Fibroblast of skin of abdomen (primary cell): ENCODE measurements at places on chromosomes 7 and 10.
A peak's percentile ranks its signal among the peaks of the same experiment; 100 is the strongest.

- peak; percentile 72 for DNase-seq
These were observed 22.6 kb upstream of the DLG5 start for GRCh38 chr10:77949167-77949566.

DNA sequence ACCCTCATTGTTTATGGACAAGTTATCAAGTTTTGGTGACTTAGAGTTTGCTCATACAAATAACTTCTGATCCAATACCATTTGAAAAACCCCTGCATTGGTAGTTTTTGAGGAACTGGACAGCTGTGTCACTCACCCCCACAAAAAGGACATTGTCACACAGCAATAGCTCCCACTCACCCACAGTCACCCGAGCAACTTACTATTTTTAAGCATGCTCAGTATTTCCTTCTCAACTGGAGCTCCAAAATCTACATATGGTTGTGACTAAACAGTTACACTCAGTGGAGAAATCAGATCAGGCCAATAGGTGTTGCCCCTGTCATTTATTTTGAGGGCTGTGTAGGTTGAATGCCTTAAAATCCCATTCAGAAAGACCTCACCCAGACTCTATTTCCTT is 165.2 kb upstream of the AUTS2 start:
- no peak for DNase-seq

GRCh38 chr10:24475598-24475997 is 248.1 kb downstream of the ARHGAP21 start:
- DNase-seq, result no peak

- DNase-seq, result no peak
These were observed 81.2 kb downstream of the EGFR start for GRCh38 chr7:55099821-55100543.

GRCh38 chr7:135508883-135509588 is 866 bp downstream of the CNOT4 start:
- DNase-seq, result peak; percentile 15

DNA sequence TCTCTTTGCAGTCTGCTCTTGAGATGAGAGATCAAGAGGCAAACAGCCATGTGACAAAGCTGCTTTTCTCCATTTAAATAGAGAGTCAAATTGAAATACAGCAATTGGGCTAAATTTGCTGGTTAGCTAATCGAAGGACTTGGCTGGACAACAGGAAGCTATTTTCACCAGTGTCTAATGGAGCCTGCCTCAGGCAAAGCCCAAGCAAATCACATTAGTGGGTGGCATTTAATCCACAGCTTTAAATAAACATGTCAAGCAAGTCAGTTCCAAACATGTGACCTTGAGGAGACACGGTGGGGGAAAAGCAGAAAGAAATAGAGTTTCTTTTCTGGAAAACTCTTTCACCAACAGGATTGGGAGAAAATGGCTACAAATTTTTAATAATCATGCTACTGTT is 180.5 kb upstream of the AOAH start:
- no peak for DNase-seq

DNA sequence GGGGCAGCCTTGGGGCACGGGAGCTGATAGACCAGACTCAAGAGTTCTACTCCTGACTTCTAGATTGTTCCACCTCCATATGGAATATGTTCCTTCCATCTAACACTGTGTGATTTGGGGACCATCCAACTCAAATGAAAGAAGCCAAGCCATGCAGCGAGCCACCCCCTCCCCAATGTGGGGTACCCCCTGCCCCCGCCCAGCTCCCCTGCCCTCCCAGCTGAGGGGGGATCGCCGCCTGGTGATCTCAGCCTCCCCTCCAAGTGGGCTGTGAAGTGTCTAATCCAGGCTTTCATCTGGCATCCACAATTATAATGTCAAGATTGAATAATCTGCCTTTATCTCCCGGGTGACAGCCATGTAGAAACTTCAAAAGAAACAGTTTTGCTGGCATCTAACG is 246.1 kb downstream of the RPS24 start:
- DNase-seq, result no peak

DNA sequence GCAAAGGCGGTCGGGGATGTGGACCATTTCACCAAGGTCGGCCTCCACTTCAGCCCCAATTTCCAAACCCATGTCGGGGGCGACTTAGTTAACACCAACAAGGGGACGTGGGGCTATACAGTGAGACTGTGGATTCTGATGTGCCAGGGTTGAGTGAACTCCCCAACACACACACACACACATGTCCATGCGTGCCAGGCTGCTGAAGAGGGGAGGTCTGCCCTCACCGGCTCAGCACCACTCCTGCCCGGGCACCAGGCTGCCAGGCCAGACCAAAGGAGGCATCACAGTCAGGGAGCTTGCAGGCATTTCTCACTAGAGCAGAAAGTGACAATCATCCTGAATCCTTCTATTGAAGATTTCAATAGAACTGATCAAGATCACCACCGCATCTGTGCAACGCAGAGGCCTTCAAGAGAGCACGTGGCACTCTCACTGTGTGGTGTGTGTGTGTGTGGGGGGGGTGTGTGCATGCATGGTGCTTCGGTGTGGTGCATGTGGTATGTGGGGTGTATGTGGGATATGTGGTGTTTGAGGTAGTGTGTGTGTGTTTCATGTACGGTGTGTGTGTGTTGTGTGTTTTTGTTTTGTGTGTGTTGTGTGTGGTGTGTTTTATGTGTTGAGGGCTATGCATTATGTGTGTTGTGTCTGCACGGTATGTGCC is 403.5 kb upstream of the RNF32 start:
- no peak for DNase-seq

DNA sequence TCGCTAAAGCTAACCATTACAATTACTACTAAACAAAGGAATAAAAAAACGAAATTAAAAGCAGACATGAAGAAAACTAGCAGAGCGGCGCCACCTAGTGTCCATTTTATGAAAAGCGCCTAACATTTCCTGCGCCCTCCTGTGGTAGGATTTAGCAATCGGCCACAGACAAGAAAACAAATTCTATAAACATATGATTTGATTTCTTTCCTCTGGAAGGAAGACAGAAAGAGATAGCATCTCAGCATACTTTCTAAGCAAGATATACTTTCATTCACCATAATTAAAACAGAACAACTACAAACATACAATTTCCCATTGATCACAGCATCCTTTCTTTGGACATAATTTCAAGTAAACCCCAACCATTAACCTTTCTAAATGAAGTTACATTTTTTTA is 337.7 kb upstream of the NPVF start:
- peak; percentile 64 for DNase-seq

DNA sequence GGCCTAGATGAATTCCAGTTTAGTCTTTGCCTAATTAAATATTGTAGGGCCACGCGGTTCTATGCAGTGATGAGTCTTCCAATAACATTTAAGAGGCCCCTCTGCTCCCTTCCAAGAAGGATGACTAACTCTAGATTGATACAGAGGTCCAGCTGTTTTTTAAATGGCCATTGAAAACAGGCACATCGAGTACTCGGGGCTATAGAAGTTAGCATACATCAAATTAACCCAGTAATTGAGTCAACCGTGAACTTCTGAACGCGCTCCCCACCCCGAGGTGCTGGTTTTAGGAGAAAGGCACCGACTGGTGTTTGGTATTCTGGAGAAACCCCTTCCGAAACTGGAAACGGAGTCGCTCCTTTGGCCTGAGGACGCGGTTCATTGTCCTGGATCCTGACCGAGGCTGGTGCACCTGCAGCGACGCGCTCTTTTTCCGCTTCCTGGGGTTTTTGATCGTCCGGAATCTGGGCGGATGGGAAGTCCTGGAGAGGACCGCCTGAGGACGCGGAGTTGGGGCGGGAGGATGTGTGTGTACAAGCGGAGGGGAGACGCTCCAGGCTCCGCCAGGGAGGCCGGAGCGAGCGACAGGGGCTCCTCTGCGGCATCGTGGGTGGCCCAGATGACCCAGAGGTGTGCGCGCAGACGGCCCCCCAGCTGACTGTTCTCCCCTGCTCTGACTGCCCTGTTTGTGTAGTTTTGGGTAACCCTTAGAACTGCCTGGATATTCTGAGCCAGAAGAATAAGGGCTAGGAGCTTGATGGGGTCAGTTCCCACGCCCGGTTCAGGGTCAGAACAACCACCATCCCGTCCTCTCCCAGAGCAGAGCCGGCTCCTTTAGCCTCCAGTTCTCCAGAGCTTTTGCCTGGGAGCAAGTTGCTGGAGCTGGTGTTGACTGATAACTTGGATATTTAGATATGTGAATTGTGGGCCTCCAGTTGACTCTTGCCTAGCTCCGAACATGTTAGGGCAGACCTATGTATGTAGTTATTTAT is 711 bp downstream of the FAM221A start:
- DNase-seq, result peak; percentile 39

DNA sequence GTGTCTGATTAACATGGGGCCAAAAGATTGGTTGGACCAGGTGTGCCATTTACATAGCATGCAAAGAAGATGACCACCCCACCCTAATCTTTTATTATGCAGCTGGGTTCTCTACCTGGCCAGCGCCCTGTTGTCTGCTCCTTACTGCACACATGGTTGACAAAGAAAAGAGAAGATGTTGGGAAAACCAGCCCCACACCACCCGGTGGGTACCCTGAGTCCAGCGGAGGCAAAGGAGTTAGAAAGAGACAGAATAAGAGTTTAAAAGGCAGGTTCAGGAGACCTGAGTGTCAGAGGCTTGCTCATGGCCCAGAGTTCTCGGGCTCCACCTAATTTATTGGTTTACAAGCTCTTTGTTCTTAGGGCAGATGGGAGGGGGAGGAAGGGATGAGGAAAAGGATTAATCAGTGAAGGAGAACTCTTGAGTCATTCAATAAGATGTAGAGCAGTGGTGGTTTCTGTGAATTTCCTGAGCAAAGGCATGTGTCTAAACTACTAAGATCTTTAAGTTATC is 24.1 kb upstream of the ABCA13 start:
- DNase-seq, result no peak

DNA sequence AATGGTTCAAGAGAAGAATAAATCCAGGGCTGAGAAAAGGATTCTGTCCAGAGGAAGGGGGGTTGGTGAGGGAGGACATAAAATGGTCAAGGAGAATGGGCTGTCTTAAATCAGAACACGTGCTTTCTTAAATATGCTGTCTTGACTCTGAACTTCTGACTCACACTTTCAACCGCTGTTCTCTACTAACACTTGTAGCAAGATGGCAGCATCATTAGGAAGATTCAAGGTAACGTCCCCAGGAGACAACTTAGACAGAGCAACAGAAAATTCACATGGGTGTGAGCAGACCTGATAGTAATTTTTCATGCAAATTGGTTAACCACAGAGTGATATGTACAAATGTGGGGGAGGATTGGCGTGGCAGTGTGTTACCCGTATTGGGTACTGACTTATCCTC is 126.8 kb upstream of the GALNT17 start:
- no peak for DNase-seq

- no peak for DNase-seq
These were observed 129.7 kb upstream of the KLF6 start for GRCh38 chr10:3914733-3915132.

- no peak for DNase-seq
These were observed 16.2 kb upstream of the MTPAP start for GRCh38 chr10:30365278-30365677.

GRCh38 chr10:16049050-16049449 is 188.7 kb upstream of the MINDY3 start:
- DNase-seq, result no peak

- DNase-seq, result peak; percentile 64
These were observed 45.6 kb upstream of the TES start for GRCh38 chr7:116164552-116165306.

- peak; percentile 71 for DNase-seq
These were observed 128.1 kb upstream of the FAM20C start for GRCh38 chr7:64098-64915.

GRCh38 chr10:106765241-106765754 is 399.2 kb downstream of the SORCS1 start:
- no peak for DNase-seq

DNA sequence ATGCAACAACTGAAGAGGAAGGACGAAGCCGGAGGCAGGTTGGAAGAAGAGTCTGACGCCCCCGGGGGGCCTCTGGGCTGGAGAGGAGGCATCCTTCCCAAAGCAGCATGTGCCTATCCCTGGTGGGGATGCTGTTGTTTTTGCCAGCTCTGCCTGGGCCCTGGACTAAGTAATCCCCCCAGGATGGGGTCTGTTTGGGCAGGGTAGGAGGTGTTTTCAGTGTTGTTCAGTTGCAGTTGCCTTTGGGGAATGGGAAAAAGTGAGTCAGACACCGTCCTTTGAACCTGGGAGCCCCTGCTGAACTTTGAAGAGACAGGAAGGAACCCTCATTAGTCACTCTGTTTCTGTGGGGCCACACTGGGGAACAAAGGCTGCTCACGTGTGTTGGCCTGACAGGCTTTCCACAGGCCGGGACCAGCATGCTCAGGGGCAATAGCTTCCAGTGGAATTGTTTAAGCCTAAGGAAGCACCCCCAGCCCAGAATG is 35.2 kb upstream of the GDF10 start:
- no peak for DNase-seq

- DNase-seq, result no peak
These were observed 40.0 kb upstream of the BMPR1A start for GRCh38 chr10:86716466-86716865.

DNA sequence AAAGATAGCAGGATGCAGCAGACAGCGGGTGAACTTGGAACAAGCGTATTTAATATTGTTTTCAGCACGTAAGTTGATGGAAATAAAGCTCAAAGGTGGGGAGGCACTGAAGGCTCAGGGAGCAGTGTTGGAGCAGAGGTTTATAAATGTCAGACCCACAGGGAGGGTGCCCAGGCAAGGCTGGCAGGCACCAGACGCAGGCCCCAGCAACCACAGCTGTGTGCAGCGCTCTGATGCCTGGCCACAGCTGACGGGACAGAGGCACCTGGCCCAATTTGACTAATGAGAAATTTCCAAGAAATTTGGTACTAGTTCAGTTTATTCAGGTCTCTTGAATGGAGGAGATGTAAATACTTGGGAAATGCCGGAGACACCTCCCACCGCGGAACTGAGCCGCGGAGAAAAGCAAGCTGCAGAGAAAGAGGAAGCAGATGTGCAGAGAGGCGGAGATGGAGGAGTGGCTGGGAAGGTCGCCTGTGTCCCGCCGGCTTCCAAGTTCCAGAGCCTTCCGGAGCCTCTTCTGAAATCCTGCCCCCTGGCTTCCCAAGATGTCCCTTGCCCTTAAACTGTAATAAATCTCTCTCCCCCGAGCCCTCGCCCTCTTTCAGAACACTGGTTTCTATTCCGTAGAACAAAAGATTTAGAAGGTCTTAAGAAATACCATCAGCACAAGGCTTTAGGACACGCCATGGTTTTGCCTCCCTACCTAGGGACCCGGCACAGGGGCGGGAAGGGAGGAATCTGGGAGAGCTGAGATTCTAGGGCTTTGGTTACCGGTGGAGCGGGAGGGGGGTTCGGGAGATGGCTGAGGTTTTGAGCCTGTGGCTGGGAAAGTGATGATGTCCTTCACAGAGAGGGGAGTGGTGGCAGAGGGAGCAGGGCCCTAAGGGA is 38.4 kb upstream of the PLXNA4 start:
- DNase-seq, result peak; percentile 24

GRCh38 chr10:22322641-22323160 is 1.8 kb downstream of the BMI1 start:
- no peak for DNase-seq
